ENCODE measurements at places on chromosomes 3 and 15.

- DNase-seq, result no peak
Measured at GRCh38 chr3:172530566-172530965, 7.3 kb upstream of the TNFSF10 start.

- DNase-seq, result no peak
Measured at GRCh38 chr3:102006812-102007485, 157.6 kb downstream of the NFKBIZ start.

DNA sequence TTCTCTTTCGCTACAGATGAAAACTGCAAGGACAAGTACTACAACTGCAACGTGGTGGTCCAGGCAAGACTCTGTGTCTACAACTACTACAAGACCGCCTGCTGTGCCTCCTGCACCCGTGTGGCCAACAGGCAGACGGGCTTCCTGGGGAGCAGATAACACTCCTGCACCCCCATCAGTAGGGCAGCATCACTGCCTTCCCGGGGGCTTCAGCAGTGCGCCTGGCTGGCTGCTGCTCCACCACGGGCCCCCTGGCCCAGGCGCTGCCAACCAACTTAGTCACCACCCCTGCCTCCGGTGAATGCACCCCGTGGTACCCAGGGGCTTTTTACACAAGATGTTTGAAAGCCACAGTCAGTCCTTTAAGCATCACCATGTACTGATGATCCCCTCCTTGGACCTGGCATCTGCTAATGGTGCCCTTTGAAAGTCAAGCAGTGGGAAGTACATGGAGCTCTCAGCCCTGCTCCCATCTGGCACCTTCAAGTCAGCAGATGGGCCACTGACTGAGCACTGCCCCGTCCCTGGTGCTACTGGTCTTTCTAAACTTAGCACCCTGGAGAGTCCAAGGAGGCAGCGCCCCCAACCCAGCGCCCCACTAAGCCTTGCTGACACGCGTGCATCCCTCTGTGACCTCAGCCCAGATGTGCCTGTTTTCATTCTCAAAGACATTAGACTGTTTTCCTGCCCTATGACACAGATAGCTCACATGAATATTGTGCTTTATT, 33.0 kb upstream of the NR2E3 start:
- DNase-seq, result peak; percentile 69

DNA sequence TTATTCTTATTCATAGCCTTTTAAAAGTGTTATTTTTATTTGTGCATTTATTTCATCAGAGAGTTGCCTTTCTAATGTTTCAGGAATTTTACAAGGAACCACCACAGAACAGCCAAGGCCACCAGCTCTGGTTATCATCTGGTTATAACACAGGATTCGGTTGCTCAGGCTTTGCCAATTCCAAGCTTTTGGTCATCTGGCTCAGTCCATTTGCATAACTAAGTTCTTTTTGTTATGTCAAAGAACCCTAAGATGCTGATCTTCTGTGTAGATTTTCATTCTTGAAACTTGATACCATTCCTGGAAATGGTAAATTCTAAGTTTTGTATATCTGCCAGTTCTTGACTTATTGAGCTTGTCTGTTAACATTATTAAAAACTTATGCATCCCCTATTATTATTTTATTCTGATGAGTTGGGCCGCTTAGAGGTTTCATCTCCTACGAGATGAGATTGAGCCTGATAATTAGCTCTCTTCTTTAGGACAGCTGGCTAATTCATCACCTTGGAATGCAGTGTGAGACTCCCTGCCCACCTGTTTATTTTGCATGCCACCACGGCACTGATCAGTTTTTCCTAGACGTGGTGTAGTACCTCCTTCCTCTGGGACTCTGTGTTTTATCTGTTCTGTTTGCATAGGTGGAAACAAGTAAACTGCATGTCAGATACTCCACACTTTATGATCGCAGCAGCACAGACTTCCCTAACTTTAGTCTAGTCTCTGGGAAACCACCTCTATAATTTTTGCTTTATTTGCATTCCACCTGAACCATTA, 264.8 kb downstream of the SLCO3A1 start:
- peak; percentile 51 for DNase-seq

- no peak for DNase-seq
Measured at GRCh38 chr3:30081904-30082303, 524.5 kb upstream of the TGFBR2 start.

DNA sequence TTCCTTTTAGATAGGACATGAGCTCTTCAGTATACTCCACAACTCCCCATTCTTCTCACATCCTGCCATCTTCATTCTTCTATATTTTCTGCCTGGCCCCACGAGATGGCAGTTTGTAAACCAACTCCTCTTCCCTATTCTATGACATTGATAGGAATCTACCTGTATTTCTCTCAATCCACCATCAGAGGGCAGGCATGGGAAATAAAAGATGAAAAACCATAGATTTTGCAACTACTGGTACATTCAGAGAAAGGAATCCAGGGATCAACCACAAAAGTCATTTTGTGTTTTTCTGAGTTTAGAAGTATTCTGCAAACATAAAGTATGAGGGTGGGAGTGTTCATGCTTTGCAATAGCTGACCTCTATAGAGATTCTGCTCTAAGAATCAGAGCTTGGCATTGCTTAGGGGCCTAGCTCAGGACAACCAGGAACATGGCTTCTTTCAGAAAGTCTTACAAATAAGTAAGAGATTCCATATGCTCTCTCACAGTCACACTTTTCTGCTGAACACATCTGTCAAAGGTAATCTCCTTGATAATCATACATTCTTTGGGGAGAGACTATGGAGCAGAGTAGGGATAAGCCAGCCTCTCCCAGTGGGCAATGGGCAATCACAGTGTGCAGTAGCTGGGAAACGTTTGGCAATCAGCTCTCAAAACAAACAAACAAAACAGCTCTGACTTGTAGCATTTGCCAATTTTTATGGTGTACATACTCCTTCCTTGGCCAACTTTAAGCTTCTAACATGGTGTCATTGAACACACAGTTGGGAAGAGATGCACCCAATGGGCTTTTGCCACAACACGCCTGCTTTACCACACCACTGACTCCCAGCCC, 43.1 kb upstream of the SLC25A36 start:
- peak; percentile 68 for DNase-seq

DNA sequence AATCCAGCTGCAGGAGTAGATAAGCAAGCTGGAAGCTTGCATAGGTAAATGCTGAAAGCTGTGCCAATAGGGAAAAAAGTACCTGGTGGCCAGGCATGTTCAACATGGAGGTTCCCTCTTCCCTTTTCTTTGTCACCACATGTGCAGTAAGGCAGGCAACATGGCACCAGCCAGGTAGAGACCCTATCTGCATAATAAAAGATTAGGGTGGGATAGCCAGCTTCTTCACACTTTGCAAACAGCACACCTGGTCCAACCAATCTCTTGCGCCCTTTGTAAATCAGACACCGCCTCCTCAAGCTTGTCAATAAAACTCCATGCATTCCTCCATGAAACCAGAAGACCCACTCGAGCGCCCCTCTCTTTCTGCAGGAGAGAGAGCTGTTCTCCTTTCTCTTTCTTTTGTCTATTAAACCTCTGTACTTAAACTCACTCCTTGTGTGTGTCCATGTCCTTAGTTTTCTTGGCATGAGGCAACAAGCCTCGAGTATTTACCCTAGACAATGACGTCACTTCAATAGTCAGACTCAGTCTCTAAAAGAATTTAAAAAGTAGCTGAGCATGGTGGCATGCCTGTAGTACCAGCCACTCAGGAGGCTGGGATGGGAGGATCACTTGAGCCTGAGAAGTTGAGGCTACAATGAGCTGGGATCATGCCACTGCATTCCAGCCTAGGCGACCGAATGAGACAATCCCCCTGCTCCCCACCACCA, 256.3 kb downstream of the SCAPER start:
- no peak for DNase-seq

- no peak for DNase-seq
Measured at GRCh38 chr3:16245609-16246008, 19.1 kb downstream of the DPH3 start.

GRCh38 chr15:33124279-33124678, 70.2 kb downstream of the FMN1 start:
- no peak for DNase-seq

DNA sequence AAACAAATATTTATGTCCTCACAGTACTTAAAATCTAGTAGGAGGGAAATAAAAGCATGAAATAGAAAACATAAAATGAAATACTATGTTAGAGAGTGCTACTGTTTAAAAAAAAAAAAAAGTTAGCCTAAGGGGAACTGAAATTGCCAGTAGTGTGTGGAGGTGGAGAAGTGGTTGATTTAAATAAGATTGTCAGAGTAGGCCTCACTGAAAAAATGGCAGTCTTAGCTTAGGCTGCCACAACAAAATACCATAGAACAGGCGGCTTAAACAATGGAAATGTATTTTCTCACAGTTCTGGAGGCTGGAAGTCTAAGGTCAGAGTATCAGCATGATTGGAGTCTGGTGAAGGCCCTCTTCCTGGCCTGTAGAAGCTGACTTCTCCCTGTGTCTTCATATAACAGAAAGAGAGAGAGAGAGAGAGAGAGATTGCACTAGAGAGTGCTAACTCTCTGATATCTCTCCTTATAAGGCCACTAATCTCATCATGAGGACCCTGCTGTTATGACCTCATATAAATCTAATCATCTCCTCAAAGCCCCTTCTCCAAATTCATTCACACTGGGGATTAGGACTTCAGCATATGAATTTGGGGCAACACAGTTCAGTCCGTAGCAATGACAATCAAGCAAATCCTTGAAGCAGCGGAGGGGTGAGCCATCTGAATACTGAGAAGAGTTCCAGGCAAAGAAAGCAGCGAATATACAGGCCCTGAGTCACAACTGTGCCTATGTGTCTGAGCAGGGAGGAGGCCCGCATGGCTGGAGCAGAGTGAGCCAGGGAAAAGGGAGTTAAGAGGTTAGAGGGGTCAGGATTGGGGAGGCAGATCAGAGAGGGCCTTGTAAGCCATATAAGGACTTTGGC, 23.6 kb upstream of the LRRC34 start:
- peak; percentile 85 for DNase-seq

DNA sequence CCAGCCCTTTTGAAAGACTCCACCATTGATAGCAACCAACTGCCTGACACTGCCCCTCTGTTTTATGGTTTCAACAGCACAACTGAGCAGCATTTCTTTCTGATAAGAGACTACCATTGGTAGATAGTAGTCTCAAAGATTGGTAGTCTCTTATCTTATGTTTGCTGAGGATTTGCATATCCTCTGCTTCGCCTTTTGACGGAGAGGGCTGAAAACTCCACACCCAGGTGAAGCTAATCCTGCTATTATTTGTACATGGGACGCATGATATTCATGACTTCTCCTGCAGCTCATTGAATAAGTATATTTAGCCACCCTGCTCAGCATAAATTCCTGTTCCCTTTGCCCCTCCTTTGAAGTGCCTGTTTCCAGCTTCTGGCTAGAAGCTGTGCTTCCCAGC, 119.4 kb upstream of the STRIT1 start:
- no peak for DNase-seq

DNA sequence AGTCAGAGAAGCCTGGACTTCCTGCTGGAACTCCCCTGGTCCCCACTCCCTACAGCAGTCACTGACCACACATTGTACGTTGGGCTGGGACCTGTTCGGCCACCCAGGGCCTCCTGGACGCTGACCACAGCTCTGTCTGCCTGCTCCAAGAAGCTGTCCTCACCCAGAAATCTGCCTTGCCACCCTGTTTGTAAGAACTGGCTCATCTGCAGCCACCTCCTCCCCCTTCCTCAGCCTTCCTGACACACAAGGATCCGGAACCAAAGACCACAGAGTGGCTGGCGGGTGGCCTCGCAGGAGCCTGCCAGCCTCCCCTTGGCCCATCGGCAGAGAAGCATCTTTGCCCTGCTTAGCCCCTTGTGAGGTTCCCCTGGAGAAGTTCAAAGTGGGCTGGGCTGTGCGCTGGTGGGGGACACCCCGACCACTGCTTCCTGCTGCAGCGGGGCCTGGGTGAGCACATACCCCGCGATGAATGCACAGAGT, 91.9 kb downstream of the PCSK6 start:
- DNase-seq, result no peak

DNA sequence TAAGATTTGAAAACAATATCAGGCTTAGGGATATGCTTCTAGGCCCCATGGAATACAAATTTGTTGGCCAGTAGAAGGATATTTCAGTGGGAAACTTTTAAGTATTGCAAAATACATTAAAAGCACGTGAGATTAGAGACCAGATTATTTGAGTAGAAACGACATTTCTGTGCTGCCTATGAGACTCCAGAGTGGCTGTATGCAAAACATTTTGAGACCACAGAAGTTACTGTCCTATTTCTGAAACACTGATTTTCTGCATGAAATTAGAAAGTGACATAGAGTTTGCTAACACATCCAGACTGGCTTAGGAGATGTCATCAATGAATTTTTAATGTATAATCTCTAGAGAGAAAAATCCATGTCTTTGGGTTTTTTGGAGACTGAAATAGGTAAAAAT, 99.8 kb downstream of the KCNH8 start:
- no peak for DNase-seq

DNA sequence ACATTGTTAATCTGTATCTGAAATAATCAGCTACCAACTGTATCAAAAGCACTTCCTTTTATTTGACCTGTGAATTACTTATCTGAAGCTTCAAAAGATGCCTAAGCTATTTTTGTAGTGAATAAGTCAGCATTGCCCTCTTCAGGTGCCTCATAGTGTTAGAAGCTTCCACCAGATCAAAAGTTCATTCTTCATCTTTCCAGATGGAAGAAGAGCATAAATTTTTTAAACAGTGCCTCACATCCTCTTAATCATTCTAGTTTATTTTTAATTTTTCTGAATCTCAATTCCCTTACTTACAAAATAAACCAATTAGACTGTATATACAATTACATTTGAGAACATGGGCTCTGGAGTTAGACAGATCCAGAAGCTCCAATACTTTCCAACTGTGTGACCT, 65.0 kb downstream of the MYO5A start:
- no peak for DNase-seq

- DNase-seq, result no peak
Measured at GRCh38 chr3:113249601-113250000, 38.2 kb downstream of the BOC start.

DNA sequence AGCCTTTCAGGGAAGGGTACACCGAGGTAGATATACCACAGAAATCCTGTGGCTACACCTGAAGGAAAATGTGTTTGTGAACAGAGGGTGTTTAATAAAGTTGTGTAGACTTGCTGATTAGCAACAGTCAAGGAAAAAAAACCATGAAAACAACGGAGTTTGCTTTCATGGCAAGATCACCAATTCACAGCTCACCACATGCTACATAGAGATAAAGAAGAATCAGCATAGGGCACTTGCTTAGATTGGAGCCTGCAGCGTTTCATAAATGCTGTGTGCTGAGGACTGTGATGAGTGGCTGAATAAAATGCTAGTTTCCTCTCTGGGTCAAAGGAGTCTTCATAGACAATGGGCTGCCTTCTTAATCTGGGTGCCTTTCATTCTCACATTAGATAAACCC, 257.6 kb downstream of the SLC9A9 start:
- DNase-seq, result no peak

DNA sequence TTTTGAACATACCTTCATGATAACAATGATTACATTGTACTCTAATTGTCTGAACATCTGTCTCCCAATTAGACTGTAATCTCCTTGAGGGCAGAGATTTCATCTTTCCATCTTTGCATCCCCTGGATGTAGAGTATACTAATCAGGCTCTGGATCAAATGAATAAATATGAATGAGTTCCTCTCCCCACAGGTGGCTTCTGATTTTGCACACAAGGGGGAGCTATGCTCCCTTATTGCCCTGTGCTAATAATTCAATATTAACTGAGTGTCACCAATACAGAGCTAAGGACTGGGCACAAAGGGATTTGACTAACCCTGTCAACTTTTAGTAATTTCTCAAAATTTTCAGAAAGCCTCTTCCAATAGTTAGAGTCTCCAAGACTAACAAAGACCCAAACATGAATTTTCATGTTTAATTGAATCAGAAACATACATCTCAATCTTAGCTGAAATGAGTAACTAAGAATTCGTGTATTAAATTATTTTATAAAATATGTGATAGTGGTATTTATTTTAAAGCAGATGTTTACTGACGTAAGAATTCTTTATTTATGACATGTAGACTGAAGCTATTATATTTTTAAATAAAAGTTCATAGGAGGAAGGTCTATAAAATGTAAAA, 3.0 kb downstream of the DUOXA1 start:
- peak; percentile 77 for DNase-seq

Data from NCI-H82 (cell line).